Fibroblast of skin of back (primary cell): ENCODE measurements at places on chromosomes 13 and 19.
A peak's percentile ranks its signal among the peaks of the same experiment; 100 is the strongest.

- peak; percentile 54 for DNase-seq
Measured at GRCh38 chr13:52128714-52129700, at the start of gene NEK5. TSS of gene NEK5 (minus strand) at chr13:52129073. CDS start at chr13:52127482, 1,591 bp downstream.

- DNase-seq = peak; percentile 26
Measured at GRCh38 chr19:12647490-12648071, 19.0 kb downstream of the MAN2B1 start.

DNA sequence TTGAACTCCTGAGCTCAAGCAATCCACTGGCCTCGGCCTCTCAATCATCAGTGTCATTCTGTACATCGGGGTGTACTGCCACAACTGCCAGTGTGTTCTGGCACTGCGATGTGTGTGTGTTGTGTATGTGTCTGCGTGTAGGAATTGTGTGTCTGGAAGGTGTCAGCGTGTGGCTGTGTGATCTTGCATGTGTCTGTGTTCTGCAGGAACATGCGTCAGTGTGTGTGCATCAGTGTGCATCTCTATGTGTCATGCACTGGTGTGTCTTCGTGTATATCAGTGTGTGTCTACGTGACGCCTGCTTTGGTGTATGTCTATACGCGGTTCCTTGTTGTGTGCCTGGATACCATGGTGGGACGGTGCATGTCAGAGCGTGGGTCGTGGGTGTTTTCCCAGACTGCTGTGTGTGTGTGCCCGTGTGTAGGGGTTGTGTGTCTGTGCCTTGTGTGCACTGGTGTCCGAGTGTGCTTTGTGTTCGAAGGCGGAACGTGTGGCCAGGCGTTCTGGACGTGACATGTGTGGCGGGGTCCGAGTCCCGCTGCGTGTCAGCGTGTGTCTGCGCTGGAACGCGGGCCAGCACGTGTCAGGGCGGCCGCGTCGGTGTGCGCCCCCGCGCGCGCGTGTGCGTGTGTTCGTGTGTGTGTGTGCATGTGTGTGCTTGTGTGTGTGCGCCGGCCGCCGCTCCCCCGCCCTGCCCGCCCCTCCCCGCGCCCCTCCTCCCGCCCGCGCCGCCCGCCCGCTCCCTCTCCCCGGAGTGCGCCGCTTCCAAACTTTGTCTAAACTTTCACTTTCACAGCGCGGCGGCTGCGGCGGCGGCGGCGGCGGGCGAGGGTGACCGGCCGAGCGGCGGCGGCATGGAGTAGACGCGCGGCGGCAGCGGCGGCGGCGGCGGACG lies at the start of gene NFIX:
Gene NFIX, plus strand, starts transcription at position 775 of the 895 bp plus-strand sequence. CDS start 363 bp downstream, outside the sequence.
- peak; percentile 76 for DNase-seq

GRCh38 chr13:23320926-23321534 lies 112.5 kb downstream of the SACS start:
- DNase-seq = no peak

DNA sequence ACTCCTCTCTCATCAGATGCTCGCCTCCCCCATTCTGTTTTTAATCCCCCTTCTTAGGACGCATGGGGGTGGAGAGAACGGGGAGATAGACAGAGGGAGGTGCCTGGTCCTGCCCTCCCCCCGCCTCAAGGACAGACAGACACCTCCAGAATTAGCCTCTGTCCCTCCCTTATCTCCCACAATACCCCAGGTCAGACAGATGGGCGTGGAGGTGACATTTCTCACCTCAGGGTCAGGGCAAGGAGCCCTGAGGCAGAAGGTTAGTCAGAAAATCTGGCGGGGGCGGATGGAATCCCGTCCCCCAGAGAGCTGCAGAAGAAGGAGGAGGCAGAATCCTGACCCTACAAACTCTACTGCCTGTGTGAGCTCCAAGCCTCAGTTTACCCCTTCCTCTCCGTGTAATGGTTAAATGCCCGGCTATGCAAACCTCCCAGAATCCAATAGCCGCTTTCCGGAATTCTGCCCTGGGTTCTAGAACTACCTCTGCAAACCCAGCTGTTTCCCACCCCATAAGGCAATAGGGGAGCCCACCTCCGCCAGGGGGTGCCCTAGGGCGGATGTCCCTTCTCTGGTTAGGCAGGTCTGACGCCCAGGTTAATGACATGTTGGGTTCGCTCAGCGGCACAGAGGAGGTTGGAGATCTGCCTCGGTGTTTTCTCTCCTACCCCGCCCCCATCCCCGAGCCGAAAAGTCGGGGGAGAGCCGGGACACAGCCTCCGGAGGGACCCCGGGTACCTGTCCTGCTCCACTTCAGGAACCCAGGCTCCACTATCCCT lies 900 bp downstream of the PPP1R13L start:
- peak; percentile 75 for DNase-seq
